ENCODE measurements at places on chromosomes 13 and 19.

GRCh38 chr13:48594096-48594815 lies 59.5 kb upstream of the CYSLTR2 start:
- DNase-seq, result no peak

DNA sequence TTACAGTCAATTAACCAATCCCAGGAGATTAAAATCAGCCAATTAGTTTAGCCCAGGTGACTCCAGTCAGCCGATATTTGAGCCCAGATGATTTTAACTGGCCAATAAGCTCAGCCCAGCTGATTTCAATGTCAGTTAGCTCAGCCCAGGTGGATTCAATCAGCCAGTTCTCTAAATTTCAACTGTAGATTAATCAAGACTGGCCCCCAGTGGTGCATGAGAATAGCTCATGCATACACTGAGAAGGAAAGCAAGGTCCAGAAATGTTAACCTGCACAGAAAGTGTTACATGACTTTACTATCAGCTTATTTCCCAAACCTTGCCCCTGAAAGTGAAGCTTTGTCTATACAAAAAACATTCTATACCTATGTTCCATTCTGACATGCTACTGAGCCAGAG lies 55.4 kb upstream of the ZNF724 start:
- no peak for DNase-seq

DNA sequence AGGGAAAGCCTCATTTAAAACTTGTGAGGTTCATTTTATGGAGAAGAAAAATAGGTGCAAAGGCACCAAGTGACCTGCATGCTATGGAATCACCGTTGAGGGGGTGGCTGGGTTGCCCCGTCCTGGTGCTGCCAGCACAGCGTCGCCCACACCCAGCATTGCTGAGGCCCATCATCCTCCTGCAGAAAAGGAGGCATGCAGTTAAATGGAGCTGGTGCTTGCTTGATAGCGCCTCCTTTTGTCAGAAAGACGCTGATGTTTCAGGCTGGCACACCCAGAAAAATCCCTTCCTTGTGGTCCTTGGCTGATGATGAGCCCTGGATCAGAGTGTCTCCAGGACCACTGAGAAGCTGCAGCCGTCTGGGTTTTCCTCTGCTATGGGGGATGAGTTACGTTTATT lies 36.9 kb downstream of the DHRS12 start:
- no peak for DNase-seq

DNA sequence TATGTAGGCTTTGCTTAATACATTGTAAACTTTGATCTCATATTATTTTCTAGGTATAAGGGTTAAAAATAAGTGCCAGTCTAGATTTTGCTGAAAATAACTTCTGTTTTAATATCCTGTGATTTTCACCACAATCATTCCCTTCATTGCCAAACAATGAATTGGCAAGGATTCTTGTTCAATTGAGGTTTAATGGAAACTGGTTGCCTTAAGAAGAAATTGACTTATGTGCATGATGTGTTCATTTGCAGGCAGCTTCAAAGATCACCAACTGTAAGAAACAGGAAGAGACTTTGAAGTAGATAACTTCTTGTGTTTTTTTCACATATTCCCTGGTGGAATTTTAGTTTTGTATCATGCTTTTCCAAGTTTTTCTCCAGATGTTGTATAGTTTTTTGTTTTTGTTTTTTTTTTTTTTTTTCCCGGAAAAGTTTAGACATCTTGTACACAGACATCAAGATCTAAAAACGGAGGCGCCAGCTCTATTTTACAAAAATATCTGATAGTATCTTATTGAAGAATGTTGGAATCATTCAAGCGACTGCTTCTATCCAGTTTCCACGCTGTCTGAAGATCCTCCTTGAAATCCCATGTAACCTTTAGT lies 108.3 kb downstream of the POSTN start:
- DNase-seq, result no peak

- DNase-seq, result no peak
Measured at GRCh38 chr19:18278521-18279265, 2.7 kb downstream of the JUND start.

- no peak for DNase-seq
Measured at GRCh38 chr19:12656899-12657571, 9.5 kb downstream of the MAN2B1 start.

DNA sequence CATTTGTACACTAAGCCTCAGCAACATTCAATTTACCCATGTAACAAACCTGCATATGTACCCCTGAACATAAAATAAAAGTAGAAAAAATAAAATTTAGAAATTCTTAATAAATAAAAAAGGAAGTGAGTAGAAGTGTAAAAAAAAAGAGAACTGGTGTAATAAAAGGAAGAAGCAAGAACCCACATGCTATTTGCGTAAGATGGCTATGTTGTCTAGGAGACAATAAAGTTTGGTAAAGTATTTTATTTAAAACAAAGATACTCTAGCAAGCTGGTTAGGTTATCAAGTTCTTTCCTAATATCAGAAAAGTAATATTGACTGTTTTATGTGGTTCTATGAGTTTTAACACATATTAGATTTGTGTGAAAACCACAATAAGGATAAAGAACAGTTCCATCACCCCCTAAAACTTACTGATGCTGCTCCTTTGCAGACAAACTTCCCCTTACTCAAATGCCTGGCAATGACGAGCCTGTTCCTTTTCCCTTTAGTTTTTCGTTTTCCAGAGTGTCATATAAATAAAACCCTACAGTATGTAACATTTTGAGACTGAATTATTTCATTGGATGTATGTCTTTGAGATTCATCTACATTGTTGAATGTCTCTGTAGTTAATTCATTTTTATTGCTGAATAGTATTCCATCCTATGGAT lies 98.9 kb downstream of the TNFSF13B start:
- DNase-seq, result no peak

DNA sequence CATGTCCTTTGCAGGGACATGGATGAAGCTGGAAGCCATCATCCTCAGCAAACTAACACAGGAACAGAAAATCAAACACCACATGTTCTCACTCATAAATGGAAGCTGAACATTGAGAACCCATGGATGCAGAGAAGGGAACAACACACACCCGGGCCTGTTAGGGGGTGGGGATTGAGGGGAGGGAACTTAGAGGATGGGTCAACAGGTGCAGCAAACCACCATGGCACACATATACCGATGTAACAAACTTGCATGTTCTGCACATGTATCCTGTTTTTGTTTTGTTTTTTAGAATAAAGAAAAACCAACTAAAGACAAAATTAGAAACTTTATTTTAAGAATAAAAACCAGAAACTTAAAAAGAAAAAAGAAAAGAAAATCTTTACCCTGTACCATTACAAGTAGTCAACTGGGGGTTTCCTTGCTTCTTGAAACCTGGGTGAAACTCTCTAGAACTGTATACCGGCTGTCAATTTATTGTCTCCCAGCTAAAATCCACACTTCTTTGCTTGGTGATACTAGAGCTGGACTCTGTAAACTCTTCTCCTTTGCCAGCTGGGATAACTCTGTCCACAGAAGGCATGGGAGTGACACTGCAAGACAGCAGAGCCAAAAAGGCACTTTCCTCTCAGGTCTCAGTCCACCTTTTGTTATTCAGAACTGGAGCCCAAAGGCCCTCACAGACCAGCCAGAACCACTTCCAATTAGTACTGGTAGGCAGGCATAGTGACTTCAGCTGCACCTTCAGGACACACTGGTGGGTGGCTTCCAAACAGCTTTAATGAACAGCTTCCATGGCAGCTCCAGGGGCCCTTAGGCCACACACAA lies 9.0 kb downstream of the MICU2 start:
- DNase-seq, result no peak

DNA sequence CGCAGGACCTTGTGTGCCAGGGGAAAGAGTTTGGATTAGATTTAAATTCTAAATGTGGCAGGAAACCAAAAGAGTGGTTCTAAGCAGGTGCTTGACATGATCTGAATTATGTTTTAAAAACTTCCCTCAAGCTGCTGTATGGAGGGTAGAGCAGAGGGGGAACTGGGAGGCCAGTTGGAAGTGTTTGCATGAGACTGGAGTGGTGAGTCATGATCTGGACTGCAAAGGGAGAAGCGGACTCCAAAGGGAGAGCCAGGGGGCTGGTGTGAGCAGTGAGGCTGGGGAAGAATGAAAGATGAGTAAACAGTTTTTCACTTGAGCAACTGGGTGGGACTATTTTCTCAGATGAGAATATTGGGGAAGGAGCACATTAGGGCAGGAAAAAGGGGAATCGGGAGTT lies 206.1 kb downstream of the DNAJC15 start:
- DNase-seq, result no peak

DNA sequence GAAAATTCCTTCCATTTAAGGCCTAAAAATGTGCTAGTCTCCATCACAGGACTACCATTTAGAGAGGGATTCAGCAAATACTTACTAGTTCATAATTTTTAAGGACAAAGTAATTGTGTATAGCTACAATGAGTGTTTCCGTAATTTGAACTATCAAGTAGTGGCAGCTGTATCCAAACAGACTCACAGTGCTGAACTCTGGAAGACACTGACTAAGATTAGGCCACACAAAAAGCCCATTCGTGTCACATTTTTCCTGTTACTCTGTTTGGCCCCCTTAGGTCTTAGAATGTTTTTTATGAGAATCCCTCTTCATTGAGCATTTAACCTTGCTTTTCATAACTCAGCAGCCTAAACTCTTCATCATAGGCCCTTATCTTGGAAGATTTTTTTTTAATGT lies 731.2 kb upstream of the PCDH9 start:
- peak; percentile 0 for DNase-seq

- DNase-seq, result no peak
Measured at GRCh38 chr19:39448271-39448670, 2.9 kb downstream of the SUPT5H start.

- no peak for DNase-seq
Measured at GRCh38 chr13:104024416-104025170, 958.4 kb upstream of the SLC10A2 start.

DNA sequence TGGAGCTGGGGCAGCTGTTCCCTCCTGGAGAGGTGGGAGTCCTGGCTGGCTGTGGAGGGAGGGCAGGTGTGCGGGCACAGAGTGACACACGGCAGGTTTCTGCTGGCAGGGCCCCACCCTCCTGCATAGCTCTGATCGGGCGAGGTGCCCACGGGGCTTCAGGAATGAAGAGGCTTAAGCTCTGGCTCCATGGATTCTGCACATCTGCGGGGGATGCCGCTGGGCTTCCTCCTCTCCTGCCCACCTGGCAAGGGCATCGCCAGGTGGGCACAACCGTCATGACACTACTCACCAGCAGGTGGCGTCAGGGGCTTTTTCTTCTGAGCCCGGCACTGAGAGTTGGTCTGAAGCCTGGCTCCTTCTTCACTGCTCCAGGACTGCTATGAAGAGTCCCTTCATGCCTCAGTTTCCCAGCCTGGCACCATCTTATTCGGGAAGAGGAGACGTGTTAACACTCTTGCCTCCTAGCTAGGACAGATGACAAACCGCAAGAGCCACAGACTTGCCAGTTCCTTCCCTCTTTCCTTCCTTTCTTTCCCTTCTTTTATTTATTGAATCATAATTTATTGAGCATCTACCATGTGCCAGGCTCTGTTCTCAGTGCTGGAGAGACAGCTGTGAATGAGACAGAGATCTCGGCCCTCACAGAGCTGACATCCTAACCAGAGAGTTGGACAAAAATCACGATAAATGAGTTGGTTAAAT lies 15.2 kb upstream of the PAK4 start:
- DNase-seq, result peak; percentile 9

DNA sequence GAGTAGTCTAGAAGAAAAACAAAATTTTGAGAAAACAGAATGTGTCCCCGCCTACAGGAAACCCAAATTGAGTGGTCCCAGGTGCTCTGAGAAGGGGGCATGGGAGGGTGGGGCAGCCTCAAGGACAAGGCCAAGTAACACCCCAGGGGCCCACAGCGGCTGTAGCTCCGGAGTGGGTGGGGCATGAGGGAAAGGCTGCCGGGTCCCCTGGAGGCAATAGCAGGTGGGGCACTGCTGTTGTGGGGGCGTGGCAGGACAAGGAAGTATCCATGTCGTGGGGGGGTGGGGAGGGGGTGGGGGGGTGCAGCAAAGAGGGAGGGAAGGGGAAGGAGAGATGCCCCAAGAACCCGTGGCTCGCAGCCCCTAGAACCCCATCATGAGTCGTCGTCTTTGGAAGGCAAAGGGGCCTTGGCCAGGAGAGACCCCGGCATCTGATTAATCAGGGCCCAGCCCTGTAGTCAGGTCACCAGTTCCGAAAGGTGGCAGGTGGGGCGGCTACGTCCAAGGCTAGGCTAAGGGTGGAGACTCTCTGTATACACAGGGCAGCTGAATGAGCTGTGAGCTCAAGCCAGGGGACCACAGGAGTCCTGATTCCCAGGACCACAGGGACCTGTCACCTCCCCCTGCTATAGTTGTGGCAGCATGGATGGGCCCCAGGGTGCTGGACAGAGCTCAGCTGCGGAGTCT lies 7.5 kb upstream of the ISYNA1 start:
- no peak for DNase-seq

GRCh38 chr19:48606463-48607358 lies at the start of gene SPACA4:
TSS of gene SPACA4 (plus strand) at chr19:48606742. CDS start at chr19:48606979, 237 bp downstream.
- no peak for DNase-seq

GRCh38 chr19:58182577-58182988 lies 278 bp upstream of the ZNF274 start:
- no peak for DNase-seq

- DNase-seq, result no peak
Measured at GRCh38 chr19:10603873-10604459, 16.9 kb upstream of the AP1M2 start.

Data from NCI-H524 (cell line).